ENCODE measurements at places on chromosomes 16 and 17.

DNA sequence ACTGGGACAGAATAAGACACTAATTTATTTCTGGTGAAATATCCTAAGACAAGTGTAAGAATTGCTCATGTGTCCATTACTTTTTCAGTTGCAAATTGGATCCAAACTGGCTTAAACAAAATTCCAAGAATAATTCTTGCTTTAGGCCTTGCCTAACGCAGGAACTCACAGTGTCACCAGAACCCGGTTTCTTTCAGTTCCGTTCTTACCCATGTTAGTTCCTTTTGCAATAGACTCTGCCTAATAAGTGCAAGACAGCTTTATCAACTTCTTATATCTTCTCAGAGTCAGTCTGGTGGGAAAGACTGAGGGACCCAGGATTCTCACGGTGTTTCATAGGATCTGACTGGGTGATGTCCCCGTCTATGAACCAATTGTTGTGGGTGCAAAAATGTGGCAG is 24.7 kb downstream of the GDE1 start:
- no peak for DNase-seq

GRCh38 chr17:48143629-48144028 is 36.1 kb downstream of the SNX11 start:
- no peak for DNase-seq

DNA sequence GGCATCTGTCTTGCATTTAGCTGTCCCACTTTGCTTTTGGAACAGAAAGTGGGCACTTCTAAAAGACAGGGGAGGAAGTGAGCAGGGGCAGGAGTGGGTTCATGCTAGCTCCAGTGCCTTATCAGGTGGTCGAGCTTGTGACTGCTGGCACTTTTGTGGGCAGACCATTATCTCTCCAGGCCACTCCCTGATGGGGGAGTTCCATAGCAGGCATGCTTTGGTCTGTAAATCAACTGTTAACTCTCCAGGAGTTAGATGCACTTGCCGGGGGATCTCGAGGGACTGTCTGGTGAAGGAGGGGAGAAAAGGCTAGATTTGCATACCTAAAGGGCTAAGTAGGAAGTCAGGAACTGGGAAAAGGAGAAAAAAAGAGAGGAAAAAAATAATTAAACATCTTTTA is 9.3 kb upstream of the CARD14 start:
- no peak for DNase-seq

GRCh38 chr17:77838748-77839697 is 119.5 kb upstream of the TNRC6C start:
- DNase-seq = no peak

DNA sequence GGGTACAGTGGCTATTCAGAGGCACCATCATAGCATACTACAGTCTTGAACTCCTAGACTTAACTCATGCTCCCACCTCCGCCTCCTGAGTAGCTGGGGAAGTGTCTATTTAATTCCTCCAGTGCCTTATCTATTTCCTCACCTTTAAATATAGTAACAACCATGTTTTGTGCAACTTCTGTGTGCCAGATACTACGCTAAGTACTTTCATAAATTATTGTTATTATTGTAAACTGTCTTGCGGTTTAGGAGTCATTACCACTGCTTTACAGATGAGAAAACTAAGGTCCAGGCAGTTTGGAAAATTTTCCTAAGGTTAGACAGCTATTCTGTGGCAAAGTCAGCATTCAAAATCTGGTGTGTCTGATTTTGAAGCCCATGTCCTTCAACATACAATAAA is 359.1 kb upstream of the XYLT1 start:
- no peak for DNase-seq

DNA sequence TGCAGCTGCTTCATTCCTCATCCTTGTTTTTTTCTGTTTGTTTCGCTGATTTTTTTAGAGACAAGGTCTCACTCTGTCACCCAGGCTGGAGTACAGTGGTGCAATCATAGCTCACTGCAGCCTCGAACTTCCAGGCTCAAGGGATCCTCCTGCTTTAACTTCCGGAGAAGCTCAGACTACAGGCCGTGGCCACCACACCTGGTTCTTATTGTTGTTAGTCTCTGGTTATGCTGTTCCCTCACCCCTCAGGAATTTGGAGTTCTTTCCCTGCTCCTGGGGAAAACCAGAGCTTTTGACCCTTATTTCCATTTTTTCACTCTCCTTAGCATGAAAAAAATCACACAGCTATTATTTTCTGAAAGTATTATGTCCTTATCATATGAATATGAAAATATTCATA is 1.8 kb downstream of the ODF4 start:
- no peak for DNase-seq

GRCh38 chr16:89522287-89522686 is 14.1 kb downstream of the SPG7 start:
- no peak for DNase-seq

GRCh38 chr17:66337866-66338485 is 35.6 kb downstream of the PRKCA start:
- DNase-seq = peak; percentile 52

- DNase-seq = no peak
Measured at GRCh38 chr16:48820379-48820778, 210.4 kb upstream of the N4BP1 start.

DNA sequence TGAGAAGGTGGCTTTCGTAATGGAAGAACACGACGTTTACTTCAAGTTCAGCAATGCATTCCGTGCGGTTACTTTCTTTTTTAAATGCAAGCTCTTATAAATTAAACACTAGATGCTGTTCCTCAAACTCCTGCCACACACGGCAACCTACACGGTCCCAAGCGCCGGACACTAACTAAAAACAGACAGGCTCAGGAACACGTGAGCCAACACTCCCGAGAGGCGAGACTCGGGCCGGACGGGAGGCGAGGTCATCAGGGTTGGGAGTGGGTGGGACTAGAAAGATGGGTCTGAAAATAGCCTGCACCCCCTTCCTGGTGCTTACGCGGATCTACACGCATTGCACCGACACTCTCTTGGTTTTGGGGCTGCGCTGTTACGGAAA is 6.4 kb downstream of the CLCN7 start:
- no peak for DNase-seq

DNA sequence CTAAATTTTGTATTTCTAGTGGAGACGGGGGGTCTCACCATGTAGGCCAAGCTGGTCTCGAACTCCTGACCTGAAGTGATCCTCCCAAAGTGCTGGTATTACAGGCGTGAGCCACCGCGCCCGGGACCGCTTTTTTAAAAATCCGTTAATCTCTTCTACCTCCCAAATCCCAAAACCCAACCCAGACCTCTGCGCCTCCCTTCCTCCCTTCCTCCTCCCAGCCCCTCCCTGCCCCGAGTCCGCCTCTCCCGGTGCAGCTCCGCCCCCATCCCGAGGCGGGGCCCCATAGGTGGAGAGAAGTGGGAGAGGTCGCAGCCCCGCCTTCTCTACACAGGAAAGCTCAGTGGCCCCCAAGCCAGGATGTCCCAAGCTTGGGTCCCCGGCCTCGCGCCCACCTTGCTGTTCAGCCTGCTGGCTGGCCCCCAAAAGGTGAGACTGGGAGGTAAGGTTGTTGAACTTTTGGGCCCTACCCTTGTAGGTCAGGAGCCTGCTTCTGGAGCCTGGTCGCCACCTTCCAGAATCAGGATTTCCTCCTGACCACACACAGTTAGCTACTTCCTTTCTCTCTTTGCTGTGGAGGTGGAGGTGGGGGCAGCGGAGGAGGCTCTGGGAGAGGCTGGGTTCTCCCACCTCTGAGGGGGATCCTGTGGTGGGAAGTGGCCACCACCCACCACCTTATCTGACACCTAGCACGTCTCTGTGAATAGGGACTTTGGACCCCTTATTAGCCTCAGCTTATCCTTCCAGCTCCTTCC is at the start of gene TMEM92:
TSS of gene TMEM92 (plus strand) at position 325 of the 755 bp plus-strand sequence. CDS start at position 361, 36 bp downstream.
- DNase-seq = no peak

DNA sequence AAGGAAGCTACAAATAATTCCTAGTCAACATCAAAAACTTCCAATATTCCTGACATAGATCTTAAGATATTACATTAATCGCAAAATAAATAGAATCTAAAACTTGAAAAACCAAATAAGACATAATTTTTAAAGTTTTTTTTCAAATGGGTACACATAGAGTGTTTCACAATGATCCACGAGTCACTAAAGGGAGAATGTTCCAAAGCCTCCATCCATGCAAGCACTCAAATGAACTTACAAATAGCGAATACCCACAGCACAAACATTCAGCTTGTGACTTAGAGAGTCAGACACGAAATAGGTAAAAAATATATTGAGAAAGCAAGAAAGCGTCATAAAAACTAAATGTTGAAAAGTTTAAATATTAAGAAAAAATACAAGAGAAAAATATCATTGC is 65.7 kb downstream of the CEP112 start:
- no peak for DNase-seq

DNA sequence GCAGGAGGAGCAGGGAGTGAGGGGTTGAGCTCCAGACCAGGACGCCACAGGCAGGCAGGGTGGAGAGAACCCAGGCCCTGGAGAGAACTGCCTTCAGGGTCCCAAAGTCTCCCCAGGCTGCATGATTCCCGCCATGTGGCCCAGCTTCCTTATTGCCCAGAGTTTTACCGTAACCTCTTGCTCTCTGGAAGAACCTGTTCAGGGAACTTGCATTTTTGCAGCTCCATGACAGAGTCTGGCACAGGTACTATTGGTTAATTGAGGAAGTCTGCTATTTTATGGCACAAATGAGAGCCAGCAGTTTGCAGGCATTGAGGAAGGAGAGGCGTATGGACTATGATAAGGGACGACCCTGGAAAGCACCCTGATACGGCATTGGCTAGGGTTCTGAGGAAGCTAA is 11.6 kb upstream of the NOS2 start:
- no peak for DNase-seq

- DNase-seq = no peak
Measured at GRCh38 chr17:81676906-81677305, 6.7 kb downstream of the ARL16 start.

DNA sequence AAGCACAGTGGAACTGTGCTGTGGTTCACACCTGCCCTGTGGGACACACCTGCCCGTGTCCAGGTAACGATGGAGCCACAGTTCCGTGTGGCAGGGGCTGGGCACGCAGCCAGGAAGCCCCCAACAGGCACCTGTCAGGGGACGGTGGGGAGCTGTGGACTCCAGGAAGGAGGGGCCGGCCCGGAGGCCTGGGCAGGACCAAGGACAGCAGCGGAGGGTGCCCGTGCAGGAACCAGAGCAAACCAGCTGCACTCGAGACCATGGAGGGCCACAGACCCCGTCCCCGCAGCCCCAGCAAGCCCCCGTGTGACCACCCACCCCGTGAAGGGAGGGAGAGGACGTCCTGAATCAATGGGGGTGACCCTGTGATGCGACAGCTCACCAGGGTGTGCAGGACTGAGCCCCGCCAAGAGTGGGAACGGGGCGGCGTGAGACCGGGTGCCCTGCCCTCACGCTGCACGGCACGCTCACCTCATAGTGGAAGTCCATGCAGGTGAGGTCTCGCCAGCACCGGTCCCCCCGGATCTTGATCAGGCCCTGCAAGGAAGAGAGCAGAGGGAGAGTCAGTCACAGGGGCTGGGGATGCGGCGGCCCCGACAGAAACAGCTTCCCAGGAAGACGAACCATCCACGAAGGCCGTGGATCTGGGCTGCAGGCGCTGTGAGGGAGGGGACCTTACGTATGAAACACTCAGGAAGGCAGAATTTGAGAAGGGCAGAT is 78.1 kb downstream of the LMF1 start:
- no peak for DNase-seq

GRCh38 chr17:76262732-76263344 is 2.3 kb upstream of the UBALD2 start:
- no peak for DNase-seq

- peak; percentile 36 for DNase-seq
Measured at GRCh38 chr16:50960517-50961202, 190.4 kb downstream of the SALL1 start.

- peak; percentile 56 for DNase-seq
Measured at GRCh38 chr17:46212634-46213435, 19.6 kb upstream of the KANSL1 start.

DNA sequence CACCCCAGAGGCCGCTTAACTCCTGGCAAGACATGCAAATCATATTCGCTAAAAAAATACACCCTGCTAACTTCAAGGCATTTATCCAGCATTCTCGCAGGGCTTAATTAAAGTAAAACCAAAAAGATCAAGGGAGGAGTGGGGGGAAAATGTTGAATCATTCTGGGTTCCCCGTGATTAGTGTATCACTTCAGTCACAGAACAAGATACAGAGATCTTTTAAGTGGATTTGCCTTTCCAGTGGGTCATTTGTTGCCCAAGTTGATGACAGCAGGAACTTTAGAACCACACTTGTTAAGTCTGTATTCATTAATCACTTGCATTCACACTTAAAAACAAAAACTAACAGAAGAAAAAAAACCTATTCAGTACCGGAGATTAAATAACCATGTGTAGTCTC is 17.3 kb downstream of the CRYBA1 start:
- no peak for DNase-seq

- no peak for DNase-seq
Measured at GRCh38 chr16:86725401-86725800, 147.1 kb downstream of the FOXL1 start.

DNA sequence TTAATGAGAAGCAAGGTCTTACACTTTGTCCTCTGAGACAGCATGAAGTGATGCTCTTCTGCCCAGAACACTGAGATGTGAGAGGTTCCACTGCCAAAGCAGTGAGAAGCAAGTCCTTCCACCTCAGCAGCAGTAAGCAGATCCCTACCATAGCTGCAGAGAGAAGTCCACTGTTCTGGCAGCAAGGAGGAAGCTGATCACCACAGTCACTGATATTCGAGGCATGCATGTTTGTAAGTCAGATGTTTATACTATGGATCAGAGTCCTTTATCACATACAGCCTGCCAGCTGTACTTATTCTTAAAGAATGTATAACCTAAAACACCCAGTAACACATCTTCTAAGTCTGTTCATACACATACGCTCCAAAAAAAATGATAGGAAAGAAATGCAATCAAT is 18.2 kb upstream of the METTL2A start:
- no peak for DNase-seq

GRCh38 chr16:57049678-57050077 is 42.7 kb upstream of the CPNE2 start:
- no peak for DNase-seq

DNA sequence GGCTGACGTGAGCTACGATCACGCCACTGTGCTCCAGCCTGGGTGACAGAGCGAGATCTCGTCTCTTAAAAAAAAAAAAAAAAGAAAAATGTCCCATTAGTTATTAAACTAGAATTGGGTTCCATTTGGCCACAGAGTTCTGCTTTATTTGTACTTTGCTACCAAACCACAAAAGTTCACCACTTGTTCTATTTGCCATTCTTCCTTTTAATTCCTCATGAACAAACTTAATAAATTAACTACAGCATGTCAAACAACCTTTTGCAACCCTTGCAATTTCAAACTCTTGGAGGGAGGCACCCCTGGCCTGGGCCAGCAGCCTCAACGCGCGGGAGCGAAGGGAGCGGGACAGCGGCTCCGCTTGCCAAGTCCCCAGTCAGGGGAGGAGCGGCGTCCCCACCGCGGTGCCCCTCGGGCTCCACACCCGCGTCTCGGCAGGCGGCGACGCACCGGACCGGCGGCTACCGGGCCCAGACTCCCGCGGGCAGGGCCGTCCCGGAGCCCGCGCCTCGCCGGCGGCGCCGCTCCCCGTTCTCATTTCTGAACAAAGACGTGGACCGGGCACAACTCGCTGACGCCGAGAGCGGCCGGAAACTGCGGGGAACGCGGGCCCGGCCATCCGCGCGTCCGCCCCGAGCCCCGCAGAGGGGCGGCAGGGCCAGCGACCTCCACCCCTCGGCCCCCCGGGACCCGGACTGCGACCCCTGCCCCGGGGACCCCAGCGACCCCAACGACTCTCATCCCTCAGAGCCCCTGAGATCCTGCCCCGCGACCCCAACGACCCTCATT is 775 bp downstream of the CYTH1 start:
- peak; percentile 63 for DNase-seq

GRCh38 chr17:76276069-76276431 is 10.9 kb downstream of the UBALD2 start:
- DNase-seq = no peak

All from right forelimb (tissue), 1 donor.